ENCODE measurements at places on chromosomes 2 and 18. TPM values are rescaled to one million over a fixed set of nuclear protein-coding genes. Genes with fewer than 3 reads are reported as not detected.

GRCh38 chr2:221552291-221552690 lies 19.8 kb downstream of the EPHA4 start:
- no peak for DNase-seq

GRCh38 chr2:224669449-224669848 lies 46.7 kb downstream of the CCDC195 start:
- no peak for DNase-seq

Gene CRYGC
- not detected for total RNA-seq

- no peak for DNase-seq
Measured at GRCh38 chr2:65311049-65311448, 83.4 kb downstream of the ACTR2 start.

- no peak for DNase-seq
Measured at GRCh38 chr2:160970052-160970965, 189.9 kb upstream of the TANK start.

DNA sequence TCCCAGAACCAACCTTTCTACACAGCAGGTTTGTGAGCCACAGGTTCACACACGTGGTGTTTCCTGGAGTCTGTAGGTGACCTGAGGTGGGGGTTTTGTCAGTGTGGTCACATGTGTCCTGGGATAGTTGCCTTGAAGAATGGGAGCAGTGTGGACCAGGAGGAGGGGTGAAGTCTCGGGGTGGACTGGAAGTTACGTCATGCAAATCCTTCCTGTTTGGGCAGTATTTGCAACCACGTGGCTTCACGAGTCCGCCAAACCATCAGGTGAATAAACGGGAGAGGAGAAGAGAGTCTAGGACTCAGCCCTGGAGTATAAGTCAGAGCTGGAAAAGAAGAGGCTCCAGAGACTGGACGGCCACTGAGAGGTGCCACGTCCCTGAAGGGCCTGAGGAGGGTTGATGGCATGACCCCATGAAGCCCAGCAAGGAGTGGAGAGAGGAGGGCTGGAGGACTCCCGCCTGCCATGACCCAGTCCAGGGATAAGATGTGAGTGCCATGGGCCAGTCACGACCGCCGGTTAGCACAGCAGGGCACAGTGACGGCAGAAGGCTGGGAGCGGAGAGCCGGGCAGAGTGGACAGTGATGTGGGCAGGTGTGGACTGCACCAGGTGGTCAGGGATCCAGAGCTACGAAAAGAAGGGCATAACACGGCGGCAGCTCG lies 16.5 kb downstream of the LPIN1 start:
- no peak for DNase-seq

All from left ventricle myocardium inferior (tissue), 1 donor.